Anterior cingulate cortex (tissue), 58 donors: ENCODE measurements at places on chromosomes 12 and 14.

- no peak for DNase-seq
Measured at GRCh38 chr12:30719060-30719459, 23.4 kb upstream of the IPO8 start.

DNA sequence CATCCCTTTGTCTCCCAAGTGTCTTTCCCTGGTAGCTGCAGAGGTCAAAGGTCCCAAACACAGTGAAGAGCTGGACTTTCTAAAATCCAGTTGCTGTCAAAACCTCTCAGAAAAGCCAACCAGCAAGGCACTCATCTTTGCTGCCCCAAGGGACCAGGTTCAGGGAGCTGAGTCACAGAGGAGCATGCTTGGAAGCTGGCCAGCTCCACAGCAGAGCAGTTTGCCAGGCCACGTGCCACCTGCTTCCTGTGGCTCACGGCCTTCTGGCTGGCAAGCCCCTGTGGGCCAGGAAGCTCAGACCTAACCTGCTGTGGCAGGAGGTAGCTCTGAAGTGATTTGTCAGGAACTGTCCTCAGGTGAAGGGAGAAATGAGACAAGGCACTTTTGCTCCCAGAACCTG is 3.6 kb downstream of the ISCU start:
- no peak for DNase-seq

GRCh38 chr14:36852981-36853691 is 191.5 kb downstream of the PAX9 start:
- DNase-seq: no peak

DNA sequence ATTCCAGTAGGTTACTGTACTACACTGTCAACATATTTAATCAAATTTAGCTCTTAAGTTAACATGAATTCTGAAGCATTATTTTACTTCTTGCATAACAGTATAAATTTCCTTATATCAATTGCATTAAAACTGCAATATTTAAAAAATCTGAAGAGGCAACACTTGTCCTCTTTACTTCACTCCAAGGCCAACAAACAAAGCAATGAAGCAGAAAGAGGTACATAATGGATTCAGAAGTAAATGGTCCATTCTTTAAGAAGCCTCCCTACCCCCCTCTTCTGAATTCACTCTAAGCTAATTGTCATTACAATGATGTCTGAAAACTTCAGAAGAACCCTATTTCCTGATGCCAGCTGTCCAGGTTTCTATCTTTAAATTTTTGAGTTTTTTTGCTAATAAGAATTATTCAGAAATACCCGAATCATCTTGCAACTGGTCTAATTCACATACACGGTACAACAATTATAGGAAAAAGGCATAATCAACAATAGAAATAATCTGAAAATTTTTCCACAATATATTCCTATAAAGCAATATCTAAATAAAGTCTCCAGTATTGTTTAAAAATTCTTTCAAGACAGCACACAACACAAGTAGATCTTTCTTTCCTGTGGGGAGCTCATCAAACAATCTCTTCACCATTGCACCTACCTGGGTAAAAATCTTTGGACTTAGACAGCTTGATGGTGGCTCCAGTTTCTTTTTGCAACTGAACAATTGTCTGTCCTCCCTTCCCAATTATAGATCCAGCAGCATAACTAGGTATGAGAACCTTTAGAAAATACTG is 2.9 kb downstream of the NOVA1 start:
- no peak for DNase-seq

DNA sequence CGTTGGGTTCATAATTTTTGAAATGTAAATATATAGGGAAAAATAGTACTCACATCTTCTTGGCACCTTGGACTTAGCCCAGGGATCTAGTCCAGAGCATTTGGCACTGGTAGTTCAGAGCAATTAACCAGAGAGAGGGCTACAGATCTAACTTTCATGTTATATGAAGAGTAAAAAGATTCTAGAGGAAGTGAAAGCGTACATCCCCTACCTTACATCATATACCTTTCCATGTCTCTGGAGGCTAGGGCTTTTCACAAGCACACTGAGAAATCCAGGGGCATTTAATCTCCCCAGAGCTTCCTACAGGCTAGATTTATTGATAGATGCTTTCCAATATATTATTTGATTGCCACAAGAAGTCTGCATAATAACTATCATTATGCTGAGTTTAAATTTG is 687.5 kb upstream of the FBXO33 start:
- DNase-seq: no peak

DNA sequence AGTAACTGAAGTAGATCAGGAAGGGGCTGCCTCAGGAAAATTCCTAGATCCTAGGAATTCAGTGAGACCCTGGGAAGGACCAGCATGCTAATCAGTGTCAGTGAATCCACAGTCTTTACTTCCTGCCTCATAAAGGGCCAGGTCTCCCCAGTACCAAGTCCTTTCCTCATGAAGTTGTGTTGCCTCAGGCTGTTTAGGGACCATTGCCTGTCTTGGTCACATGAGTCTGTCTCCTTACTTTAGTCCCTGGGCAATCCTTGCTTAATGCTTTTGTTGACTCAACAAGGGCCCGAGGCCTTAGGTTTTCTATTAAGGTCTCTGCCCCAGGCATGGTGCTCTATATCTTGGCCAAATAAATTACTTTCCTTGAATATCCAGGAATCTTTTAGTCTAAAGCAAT is 16.1 kb upstream of the ATF1 start:
- DNase-seq: no peak

DNA sequence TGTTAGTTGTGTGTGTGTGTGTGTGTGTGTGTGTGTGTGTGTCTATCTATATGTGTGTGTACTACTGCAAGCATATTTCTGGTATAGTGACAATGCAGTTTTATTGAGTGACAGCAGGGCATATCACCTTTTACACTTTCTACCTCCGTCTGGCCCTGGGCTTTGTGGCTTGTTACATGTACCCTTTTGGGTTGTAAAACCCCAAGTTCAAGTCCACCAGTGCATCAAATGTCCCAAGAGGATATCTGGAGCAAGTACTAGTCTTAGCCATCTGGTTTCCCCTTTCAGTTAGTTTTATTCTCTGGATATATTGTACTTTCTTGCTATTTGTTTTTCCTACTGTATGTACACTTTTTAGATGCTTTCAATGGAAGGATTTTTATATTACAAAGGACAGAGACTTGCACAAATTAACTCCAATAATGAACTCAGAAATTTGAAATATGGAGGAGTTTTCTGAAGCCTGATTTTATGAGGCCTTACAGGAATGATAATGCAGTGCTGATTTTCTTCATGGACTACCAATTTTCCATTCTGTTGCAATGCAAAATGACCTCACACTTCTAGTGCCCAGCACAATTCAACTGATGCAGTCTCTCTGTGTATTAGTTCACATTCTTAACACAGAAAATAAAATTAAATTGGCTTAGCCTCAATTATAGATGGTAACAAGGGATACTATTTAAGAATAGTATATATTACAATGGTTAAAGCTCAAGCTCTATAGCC is 29.1 kb downstream of the SLC16A7 start:
- DNase-seq: no peak

DNA sequence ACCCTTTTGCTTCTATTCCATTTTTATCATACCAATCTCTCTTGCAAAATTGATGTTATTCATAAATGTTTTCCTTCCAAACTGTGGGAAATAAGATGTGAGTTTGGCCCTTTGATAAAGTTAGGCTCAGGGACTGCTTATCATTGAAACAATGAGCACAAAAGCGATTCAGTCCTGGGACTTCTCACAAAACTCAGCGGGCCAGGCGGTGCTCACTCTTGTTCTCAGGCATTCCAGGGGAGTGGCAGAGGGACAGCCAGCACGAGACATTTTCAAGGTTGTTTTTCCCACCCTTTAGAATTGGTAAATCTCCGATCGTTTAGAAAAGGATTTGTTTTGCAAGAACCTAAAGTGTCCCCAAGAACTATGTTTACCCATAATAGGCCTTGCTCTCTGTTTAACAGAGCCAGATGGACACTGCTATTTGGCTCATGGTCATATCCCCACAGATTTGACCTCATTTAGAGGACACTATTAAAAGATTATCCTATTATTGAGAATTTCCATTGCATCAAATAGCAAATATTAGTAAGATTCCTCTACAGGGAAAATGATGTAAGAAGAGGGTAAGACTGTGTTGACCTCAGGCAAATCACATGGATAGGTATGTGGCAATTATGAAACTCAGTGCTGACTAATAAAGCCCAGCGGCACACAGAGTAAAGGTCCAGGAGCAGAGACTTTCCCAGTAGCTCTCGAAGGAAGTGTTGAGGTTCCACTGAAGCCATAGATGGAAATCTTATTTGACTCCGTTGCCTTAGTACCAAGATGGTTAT is 102.7 kb upstream of the USP44 start:
- no peak for DNase-seq

- DNase-seq: no peak
Measured at GRCh38 chr14:89240414-89240813, 176.6 kb downstream of the FOXN3 start.

DNA sequence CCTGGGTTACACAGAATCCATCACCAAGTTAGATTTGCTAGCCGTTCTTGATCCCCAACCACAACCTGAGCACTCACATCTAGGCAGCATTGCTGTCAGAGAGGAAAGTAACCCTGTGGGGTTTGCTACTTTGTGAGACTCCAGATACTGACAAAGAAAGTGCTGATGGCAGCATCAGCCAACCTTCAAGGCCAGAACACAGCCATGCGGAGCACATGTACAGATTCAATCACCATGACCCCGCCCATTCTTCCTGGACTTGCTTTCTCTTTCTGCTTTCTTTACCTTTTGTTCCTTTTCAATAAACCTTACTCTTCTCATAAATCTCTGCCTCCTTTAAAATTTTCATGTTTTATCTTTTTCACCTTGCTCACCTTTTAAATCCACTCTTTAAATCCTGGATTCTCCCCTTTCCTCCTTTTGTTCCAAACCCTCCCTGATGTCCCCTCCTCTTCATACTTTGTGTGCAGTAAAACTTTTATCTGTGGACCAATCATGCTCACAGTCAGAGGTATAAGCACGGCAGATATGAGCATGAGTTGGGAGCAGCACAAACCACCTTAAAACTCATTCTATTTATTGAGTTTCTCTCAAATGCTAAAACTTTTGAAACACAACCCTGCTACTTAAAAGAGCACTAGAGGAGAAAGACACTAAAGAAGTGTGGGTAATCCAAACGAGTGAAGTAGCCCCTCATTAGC is 21.9 kb upstream of the CERS5 start:
- DNase-seq: no peak

DNA sequence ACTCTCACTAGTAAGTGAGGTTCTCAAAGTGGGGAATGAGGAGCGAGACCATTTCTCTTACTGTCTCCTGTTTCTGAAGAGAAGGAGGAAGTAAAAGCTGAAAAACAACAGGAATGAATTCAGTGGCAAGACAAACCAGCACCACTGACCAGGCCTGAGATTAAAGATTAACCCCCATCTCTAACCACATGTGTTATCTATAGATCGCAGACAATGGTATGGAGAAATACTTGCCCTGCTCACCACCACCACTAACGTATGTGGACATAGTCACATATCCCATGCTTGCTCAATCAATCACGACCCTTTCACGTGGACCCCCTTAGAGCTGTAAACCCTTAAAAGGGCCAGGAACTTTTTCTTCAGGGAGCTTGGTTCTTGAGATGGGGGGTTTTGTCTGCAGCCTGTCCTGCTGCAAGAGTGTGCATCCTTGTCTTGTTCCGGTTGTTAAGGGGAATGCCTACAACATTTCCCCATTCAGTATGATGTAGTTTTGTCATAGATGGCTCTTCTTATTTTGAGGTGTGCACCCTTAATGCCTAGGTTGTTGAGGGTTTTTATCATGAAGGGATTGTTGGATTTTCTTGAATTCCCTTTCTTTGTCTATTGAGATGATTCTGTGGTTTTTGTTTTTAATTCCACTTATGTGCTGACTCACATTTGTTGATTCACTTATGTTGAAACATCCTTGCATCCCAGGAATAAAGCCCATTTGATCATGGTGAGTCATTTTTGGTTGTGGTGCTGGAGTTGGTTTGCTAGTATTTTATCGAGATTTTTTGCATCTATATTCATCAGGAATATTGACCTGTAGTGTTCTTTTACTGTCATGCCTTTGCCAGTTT is 698.8 kb upstream of the LMO3 start:
- DNase-seq: no peak

DNA sequence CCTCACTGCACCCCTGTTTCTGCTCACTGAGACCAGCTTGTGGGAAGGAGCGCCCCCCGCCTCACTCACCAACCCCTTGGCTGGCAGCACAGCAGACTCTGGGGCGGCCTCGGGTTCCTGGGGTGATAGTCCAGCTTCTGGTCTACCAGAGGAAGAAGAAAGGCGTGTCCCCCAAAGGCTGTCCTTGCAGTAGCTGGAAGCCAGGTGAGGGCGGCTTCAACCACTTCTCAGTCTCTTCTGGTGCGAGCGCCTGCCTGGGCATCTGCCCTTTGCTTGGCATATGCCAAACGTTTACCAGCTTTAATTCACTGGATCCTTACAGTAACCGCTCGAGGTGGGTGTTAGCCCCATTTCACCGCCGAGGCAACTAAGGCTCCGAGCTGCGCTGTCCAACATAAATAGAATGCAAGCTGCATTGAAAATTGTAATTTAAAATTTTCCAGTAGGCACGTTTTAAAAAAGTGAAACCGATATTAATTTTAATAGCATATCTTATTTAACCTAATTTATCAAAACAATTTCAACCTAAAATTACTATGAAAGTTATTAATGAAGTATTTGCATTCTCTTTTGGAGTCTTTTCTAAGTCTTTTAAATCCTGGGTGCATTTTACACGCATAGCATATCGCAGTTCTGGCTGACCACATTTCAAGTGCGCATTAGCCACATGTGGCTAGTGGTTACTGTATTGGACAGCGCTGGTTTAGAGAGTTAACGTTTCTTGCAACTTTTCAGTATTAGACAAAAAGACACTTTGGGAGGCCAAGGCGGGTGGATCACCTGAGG is 872 bp downstream of the FAM177A1 start:
- DNase-seq: no peak

- DNase-seq: no peak
Measured at GRCh38 chr14:36502558-36503508, 17.2 kb downstream of the NKX2-1 start.

DNA sequence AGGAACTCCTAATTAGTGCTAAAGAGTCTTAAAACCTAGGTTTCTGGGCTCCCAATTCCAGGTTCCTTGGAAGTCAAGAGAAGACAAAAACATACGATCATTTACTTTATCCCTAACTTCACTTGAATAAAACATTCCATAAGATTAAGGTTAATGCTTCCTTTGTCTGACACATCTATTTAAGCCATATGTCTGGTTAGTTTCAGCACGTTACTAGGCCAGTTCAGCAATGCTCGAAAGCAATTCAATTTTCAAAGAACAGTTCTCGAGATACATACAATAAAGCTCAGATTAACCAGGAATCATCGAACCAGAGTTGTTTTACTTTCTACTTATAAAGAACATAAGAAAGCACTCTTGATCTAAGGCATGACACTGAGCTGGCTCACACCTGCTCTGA is 68.0 kb upstream of the POC1B start:
- DNase-seq: no peak

GRCh38 chr14:99374964-99375363 is 103.0 kb upstream of the BCL11B start:
- DNase-seq: no peak

- no peak for DNase-seq
Measured at GRCh38 chr12:946212-946611, 3.3 kb downstream of the RAD52 start.

DNA sequence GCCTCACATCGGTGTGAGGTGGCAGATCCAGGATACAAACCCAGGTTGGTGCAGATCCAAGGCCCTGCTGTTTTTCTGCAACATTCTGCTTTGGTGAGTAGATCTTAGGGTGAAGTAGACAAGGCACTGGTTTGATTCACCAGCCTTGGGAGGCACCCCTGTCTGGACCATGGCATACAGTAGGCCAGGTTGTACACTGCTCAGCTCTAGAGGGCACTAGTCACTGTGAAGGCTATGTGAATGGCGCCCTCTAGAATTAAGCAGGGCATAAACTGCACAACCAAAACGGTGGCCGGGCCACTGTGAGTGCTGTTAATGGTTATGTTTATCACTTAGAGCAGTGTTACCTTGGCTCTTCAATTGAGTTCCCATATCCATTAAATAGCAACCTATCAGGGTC is 280.6 kb upstream of the PWP1 start:
- no peak for DNase-seq
